ENCODE measurements at places on chromosomes 3 and 15.
A peak's percentile ranks its signal among the peaks of the same experiment; 100 is the strongest.

- no peak for DNase-seq
These were observed 288.3 kb downstream of the ULK4 start for GRCh38 chr3:41673650-41674049.

- no peak for DNase-seq
These were observed 44.4 kb upstream of the GK5 start for GRCh38 chr3:142269767-142270166.

DNA sequence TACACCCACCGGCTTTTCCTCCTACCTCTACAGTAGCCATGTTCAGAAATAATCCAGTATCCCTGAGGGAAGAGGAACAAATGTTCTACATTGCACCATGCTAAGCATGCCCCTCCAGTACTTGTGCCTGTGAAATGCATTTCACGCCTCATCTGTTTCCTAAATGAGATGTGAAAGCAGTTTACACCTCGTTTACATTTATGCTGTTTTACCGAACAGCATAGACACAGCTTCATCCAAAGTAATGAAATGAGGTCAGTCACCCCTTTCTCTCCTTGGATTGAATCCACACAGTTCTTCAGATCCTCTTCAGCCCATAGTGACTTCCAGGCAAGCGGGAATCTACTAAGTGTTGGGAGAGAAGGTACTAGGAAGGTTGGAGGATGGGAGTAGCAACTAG is 514.3 kb downstream of the PDCD6IP start:
- no peak for DNase-seq

DNA sequence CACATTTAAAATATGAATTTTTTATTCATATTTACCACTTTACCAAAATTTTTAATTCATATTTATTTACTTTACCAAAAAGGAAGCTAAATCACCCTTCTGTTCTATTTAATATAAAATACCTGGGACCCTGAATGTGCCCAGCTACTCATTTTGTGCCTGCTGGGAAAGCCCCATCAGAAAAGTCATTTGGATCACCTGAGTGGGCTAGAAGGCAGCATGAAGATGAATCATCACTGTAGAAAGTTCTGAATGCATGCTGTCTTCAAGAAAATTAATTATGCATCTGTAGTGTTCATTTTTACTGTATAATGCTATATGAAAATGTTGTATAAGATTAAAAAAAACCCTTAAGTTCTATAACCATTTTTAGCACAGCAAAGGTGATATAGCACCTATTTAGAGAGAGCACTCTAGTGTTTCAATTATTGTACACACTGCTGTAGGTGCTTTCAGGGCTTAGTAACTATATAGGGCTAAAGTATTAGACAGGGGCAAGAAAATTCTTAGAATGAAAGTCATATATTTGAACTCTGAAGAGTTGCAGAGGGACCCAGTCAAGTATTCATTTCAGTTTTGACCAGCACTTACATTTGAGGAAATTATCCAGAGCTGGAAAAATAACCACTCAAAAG is 175.1 kb downstream of the NFKBIZ start:
- no peak for DNase-seq

- no peak for DNase-seq
These were observed 13.6 kb upstream of the CLDN11 start for GRCh38 chr3:170405101-170405500.

GRCh38 chr3:32780735-32781210 is 37.0 kb upstream of the TRIM71 start:
- DNase-seq: no peak

GRCh38 chr3:26308454-26308853 is 314.1 kb upstream of the LRRC3B start:
- no peak for DNase-seq

- no peak for DNase-seq
These were observed 149.5 kb downstream of the PLCH1 start for GRCh38 chr3:155595371-155595770.

- DNase-seq: no peak
These were observed 49.9 kb downstream of the ALDH1A2 start for GRCh38 chr15:58015565-58015964.

GRCh38 chr3:171462224-171462623 is 2.0 kb upstream of the TNIK start:
- no peak for DNase-seq

- no peak for DNase-seq
These were observed 31.3 kb downstream of the LIPC start for GRCh38 chr15:58462973-58463663.

DNA sequence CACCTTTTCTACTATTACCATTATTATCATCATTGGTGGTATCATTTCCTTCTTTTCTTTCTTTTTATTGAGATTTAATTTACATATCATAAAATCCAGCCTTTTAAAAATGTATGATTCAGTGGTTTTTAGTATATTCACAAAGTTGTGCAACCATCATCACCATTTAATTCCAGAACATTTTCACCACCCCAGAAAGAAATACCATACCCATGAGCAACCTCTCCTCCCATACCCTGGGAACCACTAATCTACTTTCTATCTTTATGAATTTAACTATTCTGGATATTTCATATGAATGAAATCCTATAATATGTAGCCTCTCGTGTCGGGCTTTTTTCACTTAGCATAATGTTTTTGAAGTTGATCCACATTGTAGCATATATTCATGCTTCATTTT is 29.1 kb downstream of the AAGAB start:
- DNase-seq: no peak

- DNase-seq: no peak
These were observed 47.2 kb downstream of the SLITRK3 start for GRCh38 chr3:165148876-165149441.

DNA sequence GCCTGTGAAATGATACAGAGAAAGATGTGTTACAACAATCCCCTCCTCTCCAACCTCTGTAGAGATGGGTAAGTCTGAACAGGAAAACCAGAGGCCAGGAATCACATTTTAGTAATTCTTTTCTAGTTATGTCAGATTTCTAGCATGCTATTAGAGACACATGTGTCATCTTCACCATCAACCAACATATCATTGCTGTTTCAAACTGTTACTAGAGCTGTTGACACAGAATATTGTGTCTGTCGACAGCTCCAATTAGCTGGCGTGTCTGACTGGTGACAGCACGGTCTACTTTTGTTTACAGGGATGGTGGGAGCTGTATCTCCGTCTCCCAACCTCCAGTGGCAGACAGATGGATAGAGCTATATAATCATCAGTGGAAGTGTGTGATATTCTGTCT is 393.2 kb downstream of the SOX2 start:
- DNase-seq: no peak

- peak; percentile 24 for DNase-seq
These were observed 194.3 kb downstream of the BCHE start for GRCh38 chr3:165642761-165643420.

- DNase-seq: no peak
These were observed 240.9 kb downstream of the RBMS3 start for GRCh38 chr3:29521751-29522150.

GRCh38 chr3:197960694-197961581 is 921 bp downstream of the LMLN start:
- peak; percentile 25 for DNase-seq

GRCh38 chr3:124986192-124987143 is 51.9 kb upstream of the MUC13 start:
- DNase-seq: no peak

DNA sequence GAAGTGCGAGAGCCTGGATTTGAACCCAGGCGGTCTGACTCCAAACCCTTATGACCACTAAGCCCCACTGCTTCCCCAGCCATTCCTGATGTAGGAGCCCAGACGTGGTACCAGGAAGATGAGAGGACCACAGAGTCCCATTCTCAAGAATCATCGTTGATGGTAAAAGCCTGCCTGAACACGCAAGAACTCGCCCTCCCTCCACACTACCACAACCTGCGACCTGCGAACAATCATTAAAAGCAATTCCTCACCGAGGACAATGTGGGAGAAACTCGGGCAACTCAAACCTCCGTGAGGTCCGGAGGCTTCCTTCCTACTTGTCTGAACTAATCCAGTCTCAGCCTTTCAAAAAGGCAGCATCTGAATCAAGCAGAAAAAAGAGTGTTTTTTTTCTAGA is 10.3 kb downstream of the MAGI1 start:
- DNase-seq: no peak

DNA sequence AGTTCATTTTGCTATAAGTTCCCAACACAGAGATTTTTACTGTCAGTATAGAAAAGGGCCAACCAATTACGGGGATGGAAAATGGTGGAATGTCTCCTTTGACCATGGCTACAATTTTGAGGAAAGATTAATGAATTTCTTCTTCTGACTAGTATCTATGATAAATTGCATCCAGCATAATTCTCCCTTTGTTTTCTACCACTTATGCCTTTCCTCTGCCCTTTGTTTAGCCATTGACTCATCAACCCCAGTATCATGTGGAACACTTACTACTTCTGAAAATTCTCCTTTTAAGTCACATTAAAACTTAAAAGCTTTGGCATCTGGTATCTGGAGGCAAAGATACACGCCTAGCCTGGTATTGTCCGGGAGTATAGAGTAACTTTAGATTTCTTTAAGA is 92.9 kb upstream of the CADPS start:
- DNase-seq: no peak

DNA sequence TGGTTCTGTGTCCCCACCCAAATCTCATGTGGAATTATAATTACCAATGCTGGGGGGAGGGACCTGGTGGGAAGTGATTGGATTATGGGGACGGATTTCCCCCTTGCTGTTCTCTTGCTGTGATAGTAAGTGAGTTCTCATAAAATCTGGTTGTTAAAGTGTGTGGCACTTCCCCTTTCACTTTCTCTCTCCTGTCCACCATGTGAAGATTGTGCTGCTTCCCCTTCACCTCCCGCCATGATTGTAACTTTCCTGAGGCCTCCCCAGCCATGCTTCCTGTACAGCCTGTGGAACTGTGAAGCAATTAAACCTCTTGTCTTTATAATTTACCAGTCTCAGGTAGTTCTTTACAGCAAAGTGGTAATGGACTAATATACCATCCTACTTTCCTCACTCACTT is 289.6 kb downstream of the EFHB start:
- DNase-seq: no peak

GRCh38 chr3:134543113-134543512 is 57.3 kb downstream of the CEP63 start:
- no peak for DNase-seq

DNA sequence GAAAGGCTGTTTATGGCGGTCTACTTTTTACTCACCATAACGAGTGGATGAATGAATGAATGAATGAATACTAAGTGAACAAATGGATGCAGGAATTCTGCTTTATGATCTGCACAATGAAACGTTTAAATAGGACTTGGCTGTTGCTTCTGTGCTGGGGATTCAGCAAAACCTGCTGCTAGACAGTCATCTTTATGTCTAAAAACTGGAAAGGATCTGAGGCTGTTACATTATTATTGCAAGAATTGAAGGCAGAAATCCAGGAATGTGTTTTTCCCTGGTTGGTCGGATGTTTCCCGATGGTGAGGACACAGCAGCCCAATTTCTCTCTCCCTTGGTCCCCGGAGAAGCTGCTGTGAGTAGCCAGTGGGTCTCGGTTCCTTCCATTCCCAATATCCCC is 94.2 kb downstream of the GABRG3 start:
- DNase-seq: no peak

- no peak for DNase-seq
These were observed 29.6 kb upstream of the SELENOK start for GRCh38 chr3:53921296-53921695.

DNA sequence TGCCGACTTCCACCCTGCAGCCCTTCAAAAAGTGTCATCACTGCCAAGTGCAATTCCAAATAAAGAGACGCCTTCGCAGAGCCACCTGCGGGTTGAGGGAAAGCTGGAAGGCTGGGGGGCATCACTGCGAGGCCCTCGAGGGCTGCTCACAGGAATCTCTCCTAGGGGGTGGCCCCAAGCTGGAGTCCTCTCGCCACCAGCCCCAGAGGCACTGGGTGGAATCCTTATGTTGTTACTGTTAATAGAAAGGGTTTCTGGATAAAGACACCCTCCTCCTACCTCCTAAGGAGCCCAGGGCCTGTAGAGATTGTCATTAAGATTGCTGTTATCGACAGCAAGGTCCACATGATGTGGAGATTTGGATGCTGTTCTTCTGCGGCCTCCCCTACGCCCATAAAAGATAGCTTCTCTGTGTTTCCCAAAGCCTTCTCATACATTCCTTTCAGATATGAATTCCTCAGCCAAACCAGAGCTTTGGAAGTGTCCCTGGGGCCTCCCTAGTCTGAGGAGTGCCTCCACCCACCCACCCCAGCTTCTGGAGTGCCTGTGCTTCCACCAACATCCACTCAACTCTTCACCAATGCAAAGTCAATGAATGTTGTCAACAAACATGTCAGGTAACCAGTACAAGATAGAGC is 512.7 kb downstream of the SHQ1 start:
- DNase-seq: no peak

DNA sequence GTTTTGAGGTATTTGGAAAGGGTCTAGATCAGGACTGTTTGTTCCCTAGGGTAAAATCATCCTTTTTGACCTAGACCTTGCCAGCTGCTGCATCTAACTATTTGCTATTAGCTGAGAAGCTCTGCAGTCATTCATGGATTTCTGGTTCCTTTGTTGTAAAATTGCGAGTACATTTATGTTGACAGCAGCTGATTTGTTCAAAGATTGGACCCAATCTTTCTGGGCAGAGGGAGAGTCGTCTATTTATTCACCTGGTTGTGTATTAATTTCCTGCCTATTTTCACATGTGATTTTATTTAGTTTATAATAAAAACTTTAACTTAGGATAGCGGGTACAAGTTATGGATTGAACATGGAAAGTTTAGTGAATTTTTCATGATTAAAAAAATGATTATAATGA is 236.3 kb downstream of the CNTN4 start:
- DNase-seq: no peak
